RKO (cell line): ENCODE measurements at places on chromosomes 4 and X.

- DNase-seq, result no peak
These were observed 39.9 kb upstream of the TMEM192 start for GRCh38 chr4:165152527-165152926.

DNA sequence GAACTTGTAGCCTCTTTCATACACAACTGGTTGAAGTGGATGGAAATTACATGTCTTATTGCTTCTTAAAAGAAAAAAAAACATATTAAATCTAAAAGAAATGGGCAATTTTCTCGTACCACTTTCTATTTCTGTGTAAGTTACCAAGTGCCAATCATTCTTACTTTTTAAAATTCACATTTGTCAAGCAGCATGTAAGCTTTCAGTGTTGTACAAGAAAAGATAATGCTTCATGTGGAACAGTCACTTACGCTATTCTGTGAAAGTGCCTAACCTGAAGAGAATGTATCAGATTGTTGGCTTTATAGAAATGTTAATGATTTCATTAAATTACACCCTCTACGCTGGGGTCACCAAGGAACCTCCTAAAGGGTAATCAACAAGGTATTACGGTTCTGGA is 4.4 kb upstream of the DCTD start:
- no peak for DNase-seq

GRCh38 chr4:38523524-38524448 is 140.2 kb upstream of the KLF3 start:
- DNase-seq, result no peak

- DNase-seq, result no peak
These were observed 27.1 kb downstream of the FAM47E start for GRCh38 chr4:76278583-76278982.

GRCh38 chr4:19030536-19030935 is 1009.0 kb upstream of the LCORL start:
- no peak for DNase-seq

DNA sequence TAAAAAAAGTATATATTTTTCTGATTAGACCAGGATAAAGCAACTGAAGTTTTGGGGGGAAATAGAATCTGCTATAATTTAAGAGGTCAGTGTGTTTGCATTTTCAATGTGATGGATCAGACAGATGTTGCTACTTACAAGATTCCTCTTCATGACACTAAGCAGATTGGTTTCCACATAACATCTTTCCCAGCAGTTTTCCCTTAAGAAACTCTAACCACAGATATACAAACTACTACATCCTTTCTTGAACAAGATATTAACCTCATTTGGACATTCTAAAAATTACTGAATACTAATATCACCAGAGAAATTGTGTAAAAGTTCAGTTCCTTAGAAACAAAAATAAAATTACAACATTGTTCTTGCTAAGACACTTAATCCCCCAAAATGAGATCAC is 106.7 kb upstream of the GUCY1A1 start:
- no peak for DNase-seq

- DNase-seq, result no peak
These were observed 642.0 kb downstream of the MID1IP1 start for GRCh38 chrX:39443240-39443639.
